ENCODE measurements at places on chromosomes 5 and 9.

GRCh38 chr9:4547016-4547415 is 56.7 kb downstream of the SLC1A1 start:
- no peak for DNase-seq

GRCh38 chr9:85897848-85898247 is 43.1 kb upstream of the NAA35 start:
- DNase-seq: no peak

- DNase-seq: no peak
These were observed 2.3 kb downstream of the CLTA start for GRCh38 chr9:36193023-36193422.

DNA sequence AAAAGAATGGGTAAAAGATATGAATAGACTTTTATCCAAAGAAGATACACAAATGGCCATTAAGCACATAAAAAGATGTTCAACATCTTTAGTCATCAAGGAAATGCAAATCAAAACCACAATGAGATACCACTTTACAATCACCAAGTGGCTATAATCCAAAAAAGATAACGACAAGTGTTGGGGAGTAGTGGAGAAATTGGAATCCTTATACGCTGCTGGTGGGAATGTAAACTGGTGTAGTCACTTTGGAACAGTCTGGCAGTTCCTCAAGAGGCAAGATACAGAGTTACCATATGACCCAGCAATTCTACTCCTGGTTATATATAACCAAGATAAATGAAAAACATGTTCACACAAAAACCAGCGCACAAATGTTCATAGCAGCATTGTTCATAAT is 234.9 kb downstream of the SPATA31D1 start:
- no peak for DNase-seq

DNA sequence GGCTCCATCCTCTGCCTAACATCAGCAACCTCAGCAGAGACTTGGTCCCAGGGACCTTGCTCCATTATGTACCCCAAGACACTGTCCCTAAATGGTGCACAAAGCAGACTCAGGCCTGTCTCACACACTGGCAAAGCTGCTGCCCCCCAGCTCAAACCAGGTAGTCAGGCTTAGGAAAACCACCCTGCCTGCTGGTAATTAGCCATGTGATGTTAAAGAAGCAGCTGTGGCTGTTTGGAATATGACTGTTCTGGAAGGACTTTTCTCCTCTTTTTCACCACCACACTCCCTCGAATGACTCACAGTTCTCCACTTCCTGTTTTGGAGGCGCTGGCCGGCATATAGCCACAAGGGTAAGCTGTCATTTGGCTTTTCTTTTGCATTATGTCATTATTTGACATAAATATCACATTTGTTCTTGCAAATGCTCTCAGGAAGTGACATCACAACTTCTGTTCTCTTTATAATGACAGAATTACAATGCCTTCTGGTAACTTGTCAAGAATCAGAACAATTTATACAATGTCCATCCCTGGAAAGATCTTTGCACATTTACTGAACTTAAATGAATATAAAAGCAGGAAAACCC is 113.9 kb downstream of the SUSD1 start:
- peak; percentile 67 for DNase-seq

- no peak for DNase-seq
These were observed 5.9 kb upstream of the SLC6A18 start for GRCh38 chr5:1219098-1219767.
